NCI-H146 (cell line): ENCODE measurements at places on chromosomes 12 and 14.

DNA sequence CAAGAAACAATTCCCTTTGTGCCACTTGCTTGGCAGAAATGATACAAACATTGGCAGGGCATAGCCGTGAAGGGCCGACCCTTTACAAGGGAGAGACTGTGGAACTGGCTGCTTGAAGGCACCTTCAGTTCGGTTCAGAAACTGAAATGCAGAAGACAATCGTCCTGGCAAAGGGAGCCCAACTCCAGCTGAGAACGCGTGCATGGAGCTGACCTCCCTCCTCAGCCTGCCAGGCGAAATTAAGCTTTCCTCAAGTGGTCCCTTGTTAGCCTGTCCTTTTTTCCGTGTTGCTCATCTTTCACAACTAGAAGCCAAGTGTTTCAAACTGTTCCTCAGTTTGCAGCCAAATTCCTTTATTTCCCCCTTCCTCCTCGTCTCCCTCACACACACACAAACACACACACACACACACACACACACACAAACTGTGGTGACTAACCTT, 8.1 kb downstream of the LGR5 start:
- no peak for DNase-seq

- no peak for DNase-seq
These were observed 27.7 kb downstream of the PPP1R13B start for GRCh38 chr14:103819503-103820307.

DNA sequence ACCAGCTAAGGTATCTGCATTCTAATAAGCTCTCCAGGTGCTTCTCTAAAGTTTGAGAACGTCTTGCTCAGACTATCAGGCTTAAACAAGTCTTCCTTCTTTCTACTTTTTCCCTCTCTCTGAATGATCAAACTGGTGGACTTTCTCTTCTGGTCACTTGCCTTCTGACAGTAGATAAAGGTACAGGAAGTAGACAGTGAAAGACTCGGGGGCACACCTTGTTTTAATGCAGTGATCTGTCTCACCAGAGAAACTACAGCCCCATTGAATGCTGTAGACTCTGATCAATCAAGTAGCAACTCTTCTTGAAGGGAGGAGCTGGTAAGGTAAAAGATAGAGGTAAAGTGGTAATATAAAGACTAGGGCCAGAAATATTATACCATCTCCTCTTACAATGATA, 48.1 kb upstream of the ATXN7L3B start:
- DNase-seq: no peak

DNA sequence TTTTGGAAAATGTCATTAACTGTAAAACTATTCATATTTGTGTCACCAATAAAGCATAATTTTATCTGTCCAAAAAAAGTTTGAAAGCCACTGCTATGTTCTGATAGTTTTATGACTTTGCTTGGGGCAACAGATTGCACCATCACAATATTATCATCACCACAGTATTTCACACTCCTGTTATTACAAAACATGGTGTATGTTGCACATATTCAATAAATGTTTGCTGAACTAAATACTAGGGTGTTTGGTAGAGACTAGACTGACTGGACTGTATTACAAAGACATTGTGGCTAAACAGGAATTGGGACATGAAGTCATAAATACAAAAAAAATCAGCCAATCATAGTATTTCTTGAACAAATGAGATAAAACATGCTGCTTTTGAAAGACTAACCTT, 55.1 kb downstream of the PAWR start:
- no peak for DNase-seq

DNA sequence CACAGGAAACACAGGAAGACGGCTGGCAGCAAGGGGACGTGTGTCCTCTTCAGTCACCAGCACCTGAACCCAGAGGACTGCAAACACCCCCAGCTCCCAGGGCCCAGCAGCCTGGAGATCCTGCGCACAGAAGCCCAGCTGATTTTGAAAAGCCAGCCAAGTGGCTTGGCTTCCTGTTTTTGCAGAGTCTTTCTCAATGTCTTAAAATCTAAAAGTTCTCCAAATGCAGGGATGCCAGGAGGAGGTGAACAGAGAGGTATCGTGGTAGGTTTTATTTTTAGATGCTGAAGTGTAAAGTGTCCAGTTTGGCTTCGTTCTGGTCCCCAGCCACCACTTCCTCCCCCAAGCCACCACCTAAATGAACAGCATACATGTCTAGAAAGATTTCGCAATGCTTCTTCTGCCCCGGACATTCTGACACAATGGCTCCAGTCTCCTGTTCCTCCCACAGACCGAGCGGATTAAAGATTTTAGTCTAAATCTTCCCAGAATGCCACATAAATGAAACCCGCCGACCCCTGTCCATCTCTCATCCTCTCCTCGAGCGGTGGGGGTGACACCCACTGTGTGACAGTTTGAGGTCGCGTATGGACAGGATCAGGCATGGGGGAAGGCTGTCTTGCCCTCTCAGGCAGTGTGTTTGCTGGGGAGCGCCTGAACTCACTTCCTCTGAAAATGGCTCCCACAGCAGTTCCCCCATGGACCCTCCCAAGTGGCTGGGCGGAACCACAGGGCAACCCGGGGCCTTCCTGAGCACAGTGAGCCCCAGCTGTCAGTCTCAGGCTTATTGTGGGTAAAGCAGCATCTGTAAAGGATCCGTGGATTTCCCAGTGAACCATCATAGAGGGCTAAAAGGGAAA, 41.6 kb downstream of the ITPK1 start:
- DNase-seq: no peak

GRCh38 chr14:100803226-100803625, 22.7 kb upstream of the MEG3 start:
- DNase-seq: no peak

- DNase-seq: no peak
These were observed 165.8 kb downstream of the TMTC2 start for GRCh38 chr12:82852529-82852928.

- no peak for DNase-seq
These were observed 24.0 kb downstream of the IFNG start for GRCh38 chr12:68135520-68135919.
